CD8-positive, alpha-beta T cell (primary cell): ENCODE measurements at places on chromosomes 4 and X.

DNA sequence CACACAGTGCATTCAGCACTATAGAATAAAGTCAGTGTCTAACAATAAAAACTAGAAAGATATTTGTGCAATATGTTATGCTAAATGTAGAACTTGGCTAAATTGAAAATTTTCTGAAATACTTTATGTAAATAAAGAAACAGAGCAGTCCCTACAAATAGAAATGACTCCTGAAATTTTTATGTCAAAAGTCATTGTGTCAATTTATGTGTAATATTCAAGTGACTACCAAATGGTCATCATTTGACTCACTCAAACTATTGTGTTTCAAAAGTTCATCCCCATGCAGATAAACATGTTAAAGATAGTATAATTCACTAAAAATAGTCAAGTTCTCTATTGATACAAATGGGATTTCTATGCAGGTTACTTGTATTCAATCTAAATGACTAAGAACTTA is 17.9 kb downstream of the LRBA start:
- DNase-seq: no peak

DNA sequence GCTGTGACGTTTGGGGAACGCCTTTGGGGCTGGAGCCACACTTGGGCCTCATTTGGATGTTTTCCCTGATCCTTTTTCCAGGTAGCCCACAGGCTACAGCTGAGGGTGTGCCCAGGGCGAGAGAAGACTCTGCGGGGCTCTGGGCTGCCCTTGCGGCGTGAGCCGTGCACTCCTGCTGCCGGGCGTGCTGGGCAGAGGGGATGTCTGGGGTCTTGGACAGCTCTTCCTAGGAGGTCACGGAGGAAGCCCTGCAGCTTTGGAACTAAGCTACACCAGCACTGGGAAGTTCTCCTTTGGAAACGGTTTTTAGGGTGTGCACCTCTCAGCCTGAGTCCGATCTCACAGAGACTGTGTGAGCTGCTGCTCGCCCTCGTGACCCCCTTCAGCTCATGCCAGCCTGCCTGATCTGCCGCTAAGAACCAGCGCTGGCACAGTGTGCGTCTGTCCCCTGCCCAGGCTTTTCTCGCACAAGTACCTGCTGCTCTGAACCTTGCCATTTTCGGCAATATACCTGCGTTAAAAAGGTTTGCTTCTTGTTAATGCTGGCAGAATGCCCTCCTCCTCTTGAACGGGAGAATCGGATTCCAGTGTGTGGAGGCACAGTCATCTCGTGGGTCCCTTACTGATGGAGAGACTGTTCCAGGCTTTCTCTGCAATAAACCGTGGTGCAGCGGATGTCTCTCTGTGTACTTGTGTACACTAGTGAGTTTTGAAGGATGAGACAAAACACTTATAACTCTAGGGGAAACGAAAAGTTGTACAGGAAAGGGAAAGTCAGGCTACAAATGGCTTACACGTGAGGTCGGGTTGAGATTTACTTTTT is 14.3 kb downstream of the MSANTD1 start:
- DNase-seq: no peak

DNA sequence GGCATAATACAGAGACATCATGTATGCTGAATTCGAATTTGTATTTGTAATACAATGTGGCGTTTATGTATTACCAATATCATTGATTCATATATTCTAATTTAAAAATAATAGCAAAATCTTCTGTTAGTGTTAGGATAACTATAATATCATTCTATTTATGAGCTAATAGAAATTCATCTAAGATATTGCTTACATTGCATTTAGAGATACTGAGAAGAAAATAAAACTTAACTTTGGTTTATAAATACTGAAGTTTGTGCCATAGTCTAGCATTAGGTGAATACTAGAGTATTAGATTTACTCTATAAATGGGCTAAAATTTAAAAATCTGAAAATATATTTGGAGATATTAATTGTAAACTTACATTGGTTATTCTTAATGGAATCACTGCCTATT is 1590.6 kb downstream of the PCDH18 start:
- no peak for DNase-seq

DNA sequence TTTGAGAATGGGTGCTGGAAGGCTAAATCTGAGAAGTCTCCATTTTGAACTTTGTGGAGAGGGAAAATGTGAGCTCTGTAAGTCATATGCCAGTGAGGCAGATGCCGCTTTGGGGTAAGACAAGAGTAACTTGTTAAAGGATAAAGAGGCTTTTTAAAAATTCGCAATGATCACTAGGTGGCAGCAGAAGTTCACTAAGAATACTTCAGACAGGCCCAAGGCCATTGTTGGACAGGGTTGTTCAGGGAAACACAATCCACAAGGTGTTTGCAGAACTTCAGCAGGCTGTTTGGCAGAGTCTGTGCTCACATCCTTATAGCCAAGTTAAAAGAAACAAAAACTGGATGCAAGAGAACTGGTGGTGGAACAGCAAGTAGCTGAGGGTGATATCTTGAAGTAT is 13.7 kb upstream of the PIGA start:
- DNase-seq: no peak

DNA sequence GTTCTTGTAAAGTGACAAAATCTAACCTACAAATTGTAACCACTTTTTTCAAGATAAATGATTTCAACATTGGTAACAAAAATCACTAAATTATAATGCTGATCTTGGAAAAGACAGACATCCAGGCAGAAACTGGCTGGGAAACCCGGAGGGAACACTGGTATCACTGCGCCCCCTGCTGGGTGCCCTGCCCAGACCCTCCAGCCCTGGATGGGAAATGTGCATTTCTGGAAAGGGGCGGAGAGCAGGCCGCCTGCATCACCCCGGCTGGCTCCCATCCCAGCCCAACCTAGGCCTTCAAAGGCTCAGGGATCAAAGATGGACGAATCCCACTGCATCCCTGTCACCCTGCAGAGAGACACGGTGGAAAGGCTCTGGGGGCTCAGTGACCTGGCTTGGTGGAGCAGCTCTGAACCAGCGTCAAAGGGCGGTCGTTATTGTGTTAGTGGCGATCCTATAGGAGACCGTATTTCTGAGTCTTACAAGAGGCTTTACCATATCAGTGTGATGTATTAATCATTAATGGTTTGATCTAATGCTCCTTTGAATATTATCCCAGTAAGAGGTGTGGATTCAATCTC is 37.3 kb downstream of the ACOX3 start:
- peak; percentile 61 for DNase-seq

DNA sequence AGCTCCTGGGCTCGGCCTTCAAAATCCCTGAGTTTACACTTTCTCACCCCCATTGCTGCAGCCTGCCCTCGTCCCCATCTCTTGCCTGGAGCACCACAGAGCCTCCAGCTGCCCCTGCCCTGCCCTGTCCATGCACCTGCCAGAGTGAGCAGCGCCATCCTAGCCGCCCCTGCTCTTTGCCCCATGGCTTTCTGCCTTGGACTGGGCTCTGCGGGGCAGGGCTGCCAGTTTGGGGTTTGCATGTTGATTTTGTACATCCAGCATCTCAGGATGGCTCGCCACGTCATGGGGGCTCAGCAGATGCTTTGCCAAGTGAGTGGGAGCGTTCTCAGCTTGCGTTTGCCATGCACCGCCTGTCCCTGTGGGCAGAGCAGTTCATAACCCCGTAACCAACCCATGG is 67.1 kb upstream of the HGFAC start:
- DNase-seq: no peak

- DNase-seq: no peak
Observed at GRCh38 chrX:153634832-153635231, 12.2 kb upstream of the DUSP9 start.

DNA sequence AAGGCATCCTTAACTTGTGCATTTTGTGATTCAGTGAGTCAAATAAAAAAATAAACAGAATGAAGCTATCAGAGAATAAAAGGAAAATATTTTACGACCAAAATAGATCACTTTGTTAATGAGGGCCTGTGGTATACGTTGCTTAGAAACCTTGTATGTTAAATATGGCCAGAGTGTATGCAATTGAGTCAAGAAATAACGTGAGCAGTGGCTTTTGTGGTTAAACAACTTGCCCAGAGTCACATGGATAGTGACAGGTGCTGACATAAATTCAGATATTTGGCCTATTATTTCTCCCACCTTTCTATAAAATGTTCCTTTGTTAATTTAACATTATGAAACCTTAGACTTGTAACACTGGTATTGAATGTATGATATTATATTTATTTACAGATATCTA is 393.4 kb downstream of the PABPC4L start:
- DNase-seq: no peak

- DNase-seq: no peak
Observed at GRCh38 chr4:10960389-10960788, 275.8 kb upstream of the CLNK start.
